ENCODE measurements at places on chromosomes 1 and 21.

GRCh38 chr1:26471498-26472319 is 531 bp upstream of the HMGN2 start:
- peak; percentile 70 for DNase-seq

DNA sequence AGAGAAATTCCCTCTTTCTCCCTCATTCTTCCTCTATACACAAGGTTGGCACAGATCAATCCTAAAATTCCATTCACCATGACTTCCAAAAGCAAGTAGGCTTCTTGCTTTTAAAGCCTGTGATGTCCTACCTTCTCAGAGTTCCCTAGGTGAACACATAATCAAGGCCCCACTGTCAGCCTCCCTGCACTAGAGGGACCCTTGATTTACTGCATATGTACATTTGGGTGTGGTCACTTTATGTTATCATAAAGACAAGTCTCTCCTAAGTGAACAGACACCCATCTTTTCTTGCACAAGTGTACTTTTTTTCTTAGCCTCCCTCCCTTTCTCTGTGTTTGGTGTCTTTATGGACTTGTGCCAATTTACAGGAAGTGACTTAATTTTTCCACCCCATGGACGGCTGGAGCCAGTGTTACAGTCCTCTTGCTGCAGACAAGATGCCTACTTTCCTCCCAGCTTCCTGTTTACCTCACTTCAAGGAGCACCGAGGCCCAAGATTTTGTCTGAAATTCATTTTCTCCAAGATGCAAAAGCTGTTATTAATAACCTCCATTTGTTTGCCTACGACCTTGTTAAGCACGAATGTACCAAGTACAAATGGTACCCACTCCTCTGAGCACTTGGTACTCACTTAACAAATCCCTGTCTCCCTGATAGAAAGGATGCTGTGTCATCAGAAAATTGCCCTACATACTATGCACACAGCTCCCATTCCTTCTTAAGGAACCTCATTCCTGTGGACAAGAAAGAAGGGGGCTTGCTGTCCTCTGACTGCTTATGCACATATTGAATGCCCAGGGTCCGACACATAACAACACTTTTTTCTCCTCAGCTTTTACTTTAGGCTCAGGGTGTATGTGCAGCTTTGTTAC is 82.8 kb upstream of the SLC44A3 start:
- DNase-seq, result peak; percentile 51

GRCh38 chr1:55039342-55040082 is at the start of gene PCSK9:
Gene PCSK9, plus strand, starts transcription at chr1:55039548. Its CDS starts 290 bp downstream, at chr1:55039838.
- no peak for DNase-seq

- DNase-seq, result no peak
Measured at GRCh38 chr1:12173631-12174121, 6.9 kb downstream of the TNFRSF1B start.

GRCh38 chr21:34801519-34802132 is 132.8 kb downstream of the CLIC6 start:
- DNase-seq, result no peak

GRCh38 chr21:26572702-26573381 is at the start of gene CYYR1:
Gene CYYR1, minus strand, starts transcription at chr21:26573286. Its CDS starts 346 bp downstream, at chr21:26572940.
- peak; percentile 5 for DNase-seq

DNA sequence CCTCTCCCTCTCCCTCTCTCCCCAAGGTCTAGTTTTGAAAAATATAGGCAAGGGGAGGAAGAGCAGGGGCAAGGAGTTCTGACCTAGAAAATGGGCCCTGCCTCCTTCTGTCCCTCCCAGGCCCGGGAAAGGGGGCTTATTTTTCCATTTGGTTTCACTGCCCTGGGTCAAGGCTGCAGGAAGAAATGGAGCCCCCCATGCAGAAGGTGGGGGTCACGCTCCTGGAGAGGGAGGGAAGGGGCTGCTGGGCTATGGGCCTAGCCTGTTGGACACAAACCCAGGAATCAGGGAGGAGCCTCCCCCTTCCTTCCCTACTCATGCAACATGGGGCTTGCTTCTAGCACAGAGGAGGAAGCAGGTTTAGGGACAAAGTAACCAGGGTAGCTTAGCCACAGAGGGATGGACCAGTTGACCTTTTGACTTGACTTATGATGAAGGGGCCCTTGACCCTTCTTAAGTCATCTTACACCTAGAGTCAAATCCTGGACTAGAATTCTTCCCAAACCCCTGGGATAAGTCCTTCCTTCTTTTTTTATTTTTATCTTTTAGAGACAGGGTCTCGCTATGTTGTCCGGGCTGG is 70.4 kb upstream of the SSBP3 start:
- no peak for DNase-seq

GRCh38 chr21:28074676-28075075 is 918.0 kb downstream of the LTN1 start:
- DNase-seq, result no peak

GRCh38 chr21:38286739-38287471 is 30.1 kb downstream of the KCNJ15 start:
- DNase-seq, result peak; percentile 58

GRCh38 chr21:34345091-34345871 is 18.5 kb upstream of the KCNE2 start:
- DNase-seq, result peak; percentile 39

DNA sequence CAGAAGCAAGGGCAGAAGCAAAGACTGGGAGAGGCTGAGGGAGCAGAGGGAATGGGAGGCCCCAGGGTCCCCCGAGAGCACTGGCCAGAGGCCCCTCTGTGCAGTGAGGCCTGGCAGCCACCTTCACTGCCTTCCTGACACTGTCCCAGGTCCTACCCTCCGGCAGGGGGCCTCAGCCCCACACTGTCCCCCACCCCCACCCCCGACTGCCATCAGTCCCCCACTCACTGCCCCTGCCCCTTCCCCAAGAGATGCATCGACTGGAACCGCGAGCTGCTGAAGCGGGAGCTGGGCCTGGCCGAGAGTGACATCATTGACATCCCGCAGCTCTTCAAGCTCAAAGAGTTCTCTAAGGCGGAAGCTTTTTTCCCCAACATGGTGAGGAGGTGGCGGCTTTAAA is 13.0 kb upstream of the PADI6 start:
- no peak for DNase-seq

DNA sequence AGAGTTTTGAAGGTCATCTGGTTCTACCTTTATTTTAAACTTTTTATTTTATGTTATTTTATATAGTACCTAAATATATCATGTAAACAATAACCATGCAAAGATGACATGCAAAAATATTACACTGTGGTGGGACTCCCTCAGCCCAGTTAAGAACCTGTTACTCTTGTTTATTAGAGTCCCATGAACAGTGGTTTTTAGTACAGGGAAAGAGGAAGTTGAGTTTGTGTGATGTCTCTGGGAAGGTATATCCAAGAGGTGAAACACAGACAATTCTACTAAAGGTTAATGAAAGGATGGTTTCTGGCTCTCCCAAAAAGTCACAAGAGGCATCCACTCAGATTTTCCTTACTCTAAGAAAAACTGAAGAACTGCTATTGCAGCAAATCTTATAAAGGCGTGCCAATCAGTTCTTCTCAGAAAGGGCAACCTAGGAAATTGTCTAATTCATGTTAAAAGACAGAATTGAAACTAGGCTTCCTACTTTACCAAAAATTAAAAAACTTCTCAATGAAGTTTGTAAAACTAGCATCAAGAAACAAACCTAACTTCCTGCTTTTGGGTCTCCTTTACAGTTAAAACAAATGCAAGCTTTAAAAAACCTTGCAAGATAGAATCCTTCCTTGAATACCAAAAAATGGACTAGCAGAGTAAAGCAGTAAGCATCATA is 19.9 kb downstream of the GFI1 start:
- DNase-seq, result no peak

DNA sequence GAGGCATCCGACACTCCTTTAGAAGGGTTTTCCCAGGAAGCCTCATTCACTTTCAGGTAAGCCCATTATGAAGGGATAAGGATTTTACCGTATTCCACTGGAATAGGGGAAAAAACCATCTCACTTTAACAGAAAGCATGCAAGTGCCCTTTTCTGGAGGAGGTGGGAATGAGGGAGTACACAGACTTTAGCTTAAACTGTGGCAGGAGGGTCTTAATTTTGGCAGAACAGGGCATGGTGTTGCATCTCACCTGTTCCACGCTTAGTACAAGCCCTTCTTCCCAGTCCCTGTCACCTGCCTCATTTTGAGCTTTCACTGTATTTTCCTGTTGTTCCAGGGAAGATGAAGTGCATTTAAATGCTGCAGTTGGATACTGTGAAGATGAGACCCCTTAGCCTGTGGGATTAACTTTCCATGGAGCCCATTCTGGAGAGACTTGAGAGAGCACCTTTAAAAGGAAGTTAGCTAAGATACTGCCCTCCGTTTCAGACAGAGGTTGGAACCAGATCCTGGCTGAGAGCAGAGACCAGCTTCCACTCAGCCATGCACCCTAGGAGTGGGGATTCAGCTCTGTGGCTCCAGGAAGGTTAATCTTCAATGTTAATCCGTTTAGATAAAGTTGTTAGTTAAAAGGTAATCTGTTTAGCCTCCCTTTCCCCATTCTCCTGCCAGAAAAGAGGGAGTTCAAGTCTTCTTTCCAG is 42.6 kb downstream of the PBX1 start:
- no peak for DNase-seq

- no peak for DNase-seq
Measured at GRCh38 chr1:43313771-43314170, 13.0 kb downstream of the TIE1 start.

- DNase-seq, result no peak
Measured at GRCh38 chr1:84634536-84635205, 55.6 kb downstream of the SSX2IP start.

DNA sequence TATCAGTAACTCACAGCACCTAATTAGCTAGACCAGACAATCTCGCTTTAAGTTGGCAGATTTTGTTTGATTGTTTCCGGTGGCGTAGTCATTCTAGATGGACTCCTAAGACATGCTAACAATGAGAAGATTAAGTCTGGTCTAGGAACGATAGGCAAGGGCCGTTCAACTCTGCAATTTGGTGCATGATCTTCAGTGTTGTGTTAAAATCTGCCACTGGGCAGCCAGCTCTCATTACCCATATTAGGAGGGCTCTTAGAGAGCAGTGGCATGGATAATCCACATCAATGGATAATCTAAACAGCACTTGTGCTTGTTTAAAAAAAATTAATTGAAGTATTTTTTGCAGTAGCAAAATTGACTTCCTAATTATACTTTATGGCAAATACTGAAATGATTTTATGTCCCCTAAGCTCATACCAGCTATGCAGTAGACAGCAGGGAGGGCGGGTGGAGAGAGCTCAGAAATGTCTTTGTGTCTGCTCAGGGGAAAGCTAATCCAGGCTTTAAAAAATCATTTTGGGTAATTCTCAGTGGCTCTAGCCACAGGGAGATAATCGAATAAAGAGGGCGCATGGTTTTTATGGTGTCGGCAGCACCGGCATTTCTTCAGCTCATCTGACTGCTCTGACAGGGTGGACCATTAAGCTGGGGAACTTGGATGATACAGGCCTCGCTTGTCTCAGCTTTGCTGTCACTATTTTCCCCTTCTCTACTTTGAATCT is 48.5 kb upstream of the IKBKE start:
- DNase-seq, result no peak

DNA sequence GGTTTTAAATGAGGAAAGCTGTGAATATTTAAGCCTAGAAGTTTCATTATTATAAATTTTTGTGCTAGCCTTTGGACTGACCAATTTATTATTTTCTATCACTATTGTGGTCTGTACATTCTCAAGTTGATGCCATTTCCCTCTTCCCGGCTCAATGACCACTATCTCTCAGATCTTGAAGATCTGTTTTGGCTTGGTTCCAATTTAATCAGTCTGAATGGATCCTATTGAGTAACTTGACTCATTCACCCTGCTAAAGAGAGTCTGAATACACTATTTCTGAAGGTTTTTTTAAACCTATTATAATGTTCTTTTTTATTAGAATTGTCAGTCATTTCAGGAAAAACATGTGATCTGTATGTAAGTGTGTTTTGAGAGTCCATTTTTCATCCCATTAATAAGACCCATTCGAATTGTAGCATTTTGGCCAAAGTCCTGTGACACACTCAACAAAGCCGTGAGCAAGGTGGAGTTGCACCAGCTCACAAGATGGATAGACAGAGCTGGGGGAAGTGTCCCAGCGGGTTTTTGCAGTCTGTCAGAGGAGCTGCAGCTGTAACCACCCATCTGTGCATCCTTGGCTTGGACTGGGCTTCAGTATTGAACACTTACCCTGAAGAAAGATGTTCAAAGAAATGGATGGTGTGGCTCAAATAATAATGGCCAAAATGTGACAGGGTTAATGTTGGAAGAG is 145.6 kb downstream of the NFIA start:
- DNase-seq, result no peak

GRCh38 chr1:209705033-209705598 is 470 bp downstream of the HSD11B1 start:
- DNase-seq, result no peak

GRCh38 chr1:159743651-159744410 is 29.4 kb upstream of the CRP start:
- DNase-seq, result no peak

GRCh38 chr1:67921725-67922489 is 88.6 kb upstream of the GNG12 start:
- DNase-seq, result no peak

- peak; percentile 56 for DNase-seq
Measured at GRCh38 chr21:45478115-45478801, 64.0 kb downstream of the SLC19A1 start.

All from AG10803 (cell line).